Nephron progenitor cell (in vitro differentiated cells): ENCODE measurements at places on chromosomes 4 and X.

- no peak for DNase-seq
Observed at GRCh38 chrX:10783451-10783995, 163.1 kb upstream of the MID1 start.

DNA sequence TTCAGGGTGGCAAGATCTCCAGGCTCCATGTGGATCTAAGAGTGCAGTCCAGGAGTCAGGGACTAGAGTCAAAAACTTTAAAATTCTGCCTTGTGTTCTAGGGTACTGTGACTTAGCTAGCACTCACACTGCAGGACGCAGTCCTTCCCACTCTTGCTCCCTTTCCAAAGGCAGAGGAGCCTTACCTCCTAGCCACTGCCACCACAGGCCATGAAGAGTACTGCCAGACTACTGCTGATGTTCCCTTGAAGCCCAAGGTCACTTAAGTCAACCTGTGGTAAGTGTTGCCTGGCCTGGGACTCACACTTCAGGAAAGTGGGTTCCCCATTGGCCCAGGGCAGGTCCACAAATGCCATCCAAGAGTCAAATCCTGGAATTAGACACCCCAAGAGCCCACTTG is 632.2 kb downstream of the PCDH19 start:
- no peak for DNase-seq

GRCh38 chr4:140080883-140081282 is 73.1 kb downstream of the MAML3 start:
- no peak for DNase-seq

DNA sequence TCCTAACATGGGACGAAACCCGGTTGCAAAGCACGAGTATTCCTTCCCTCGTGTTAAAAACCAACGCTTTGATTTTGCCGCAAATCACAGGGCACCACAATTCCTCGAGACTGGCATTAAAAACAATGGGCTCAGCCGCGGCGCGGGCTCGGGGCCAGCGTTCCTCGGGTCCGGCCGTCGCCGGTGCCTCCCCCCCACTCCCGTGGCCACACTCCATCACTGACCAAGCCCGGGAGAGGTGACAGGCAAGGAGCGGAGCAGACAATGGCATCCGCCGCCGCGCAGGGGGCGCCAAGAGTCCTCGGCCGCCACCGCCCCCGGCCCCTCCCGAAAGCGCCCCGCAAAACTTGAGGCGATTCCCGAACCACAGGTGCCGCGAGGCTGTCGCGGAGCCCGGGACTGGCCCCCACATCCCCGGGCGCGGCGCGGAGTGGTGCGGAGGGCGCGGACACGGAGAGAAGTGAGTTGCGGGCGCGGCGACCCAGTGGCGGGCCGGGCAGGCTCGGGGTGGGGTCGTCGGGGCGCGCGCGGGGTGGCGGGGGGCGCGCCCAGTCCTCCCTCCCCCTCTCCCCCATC is 445 bp downstream of the AP1S2 start:
- peak; percentile 85 for DNase-seq

DNA sequence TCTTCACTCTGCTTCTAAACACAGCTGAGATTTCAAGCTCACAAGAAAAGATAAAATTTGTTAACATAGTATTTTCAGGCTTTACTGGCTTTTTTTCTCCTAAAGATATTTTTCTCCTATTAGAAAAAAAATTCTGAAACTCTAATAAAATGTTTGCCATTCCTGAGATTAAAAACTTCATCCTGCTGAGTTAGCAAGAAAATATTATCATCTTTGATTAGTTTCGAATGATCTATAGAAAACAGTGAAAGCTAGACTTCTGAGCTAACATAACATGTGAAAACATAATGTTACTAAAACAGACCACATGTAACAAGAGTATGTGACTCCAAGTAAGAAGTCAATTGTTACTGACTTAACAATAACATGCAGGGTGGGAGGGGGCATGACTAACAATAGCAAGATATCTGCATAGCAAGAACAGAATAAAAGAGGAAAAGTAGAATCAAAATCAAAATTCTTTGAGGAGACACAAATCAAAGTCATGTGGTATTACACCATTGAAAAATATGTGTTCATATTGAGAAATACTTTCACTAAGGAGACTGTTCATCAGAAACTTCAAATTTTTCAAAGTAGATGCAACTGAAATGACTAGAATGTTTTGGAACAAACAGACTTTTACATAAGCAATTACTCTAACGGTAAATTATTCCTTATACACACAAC is 14.5 kb downstream of the TBCK start:
- no peak for DNase-seq

DNA sequence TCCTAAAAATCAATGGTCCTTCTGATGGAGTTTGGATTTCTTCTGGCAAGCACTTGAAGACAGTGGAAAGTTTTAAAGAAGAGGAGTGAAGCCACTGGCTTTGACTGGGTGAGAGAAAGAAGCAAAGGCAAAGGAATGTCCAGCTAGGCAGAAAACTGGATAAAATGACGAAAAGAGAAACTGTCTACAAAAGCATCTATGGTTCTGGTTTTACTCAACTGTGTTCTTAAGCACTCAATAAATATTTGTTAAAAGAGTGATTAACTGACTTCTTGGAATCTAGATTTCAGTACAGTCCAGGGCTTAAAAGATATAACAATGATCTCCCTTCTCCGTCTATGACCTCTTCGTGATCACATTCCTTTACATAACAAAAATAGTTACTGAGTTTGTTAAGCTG is 52.4 kb downstream of the PACRGL start:
- no peak for DNase-seq

GRCh38 chrX:150236327-150236726 is 126.8 kb upstream of the MAMLD1 start:
- no peak for DNase-seq

- DNase-seq: no peak
Observed at GRCh38 chr4:150572704-150573504, 9.0 kb upstream of the MAB21L2 start.

DNA sequence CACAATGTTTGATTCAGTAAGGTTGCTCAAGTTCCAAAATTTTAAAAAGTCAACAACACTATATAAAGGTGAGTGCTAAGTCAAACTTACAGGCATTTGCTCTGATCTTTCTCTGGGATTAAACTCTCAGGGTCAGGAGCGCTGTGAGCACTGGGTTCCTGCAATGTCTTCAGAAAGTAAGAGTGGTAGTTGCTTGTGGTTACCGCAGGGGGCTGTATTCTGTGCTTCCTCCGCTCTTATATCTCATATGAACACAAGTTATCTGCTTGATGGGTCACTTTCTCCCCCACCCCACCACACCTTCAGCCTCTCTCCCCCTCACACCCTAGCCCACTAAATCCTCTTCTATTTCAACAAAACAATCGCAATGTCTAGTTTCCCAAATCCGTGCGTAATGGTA is 116.4 kb upstream of the IGSF1 start:
- DNase-seq: no peak

GRCh38 chrX:19630776-19631707 is 115.7 kb upstream of the MAP3K15 start:
- DNase-seq: peak; percentile 6

GRCh38 chrX:153925739-153926551 is at the start of gene ARHGAP4:
Gene ARHGAP4 (minus strand): TSS chrX:153926264. CDS start chrX:153926202, 62 bp downstream.
- DNase-seq: no peak

DNA sequence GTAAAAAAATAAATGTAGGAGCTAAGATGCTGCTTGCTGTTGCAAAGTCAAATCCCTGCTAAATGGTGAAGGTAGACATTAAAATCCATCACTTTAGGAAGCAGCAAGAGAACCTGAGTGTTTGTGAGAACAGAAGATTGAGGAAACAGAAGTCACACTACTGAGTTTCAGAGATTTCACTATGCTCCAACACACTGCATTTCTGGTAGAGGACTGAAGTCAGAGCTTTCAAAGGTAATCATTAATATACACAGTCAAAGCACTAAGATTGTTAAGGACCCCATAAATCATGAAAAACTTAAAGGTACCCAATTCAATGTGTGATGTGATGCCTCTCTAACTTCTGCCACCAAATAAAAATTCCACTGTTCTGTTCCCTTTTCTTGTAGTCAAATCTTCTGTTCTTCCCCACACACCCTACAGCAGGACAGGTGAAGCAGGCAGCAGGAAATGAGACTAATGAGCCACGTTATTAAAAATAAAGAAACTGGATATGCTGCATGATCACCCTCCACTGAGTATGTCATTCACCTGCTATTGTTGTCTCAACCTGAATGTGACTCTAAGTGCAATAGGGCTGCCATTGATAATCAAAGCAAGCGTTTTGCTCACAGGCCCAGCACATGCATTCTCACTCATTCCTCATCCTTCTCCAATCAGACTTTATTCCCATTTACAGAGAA is 28.9 kb upstream of the APELA start:
- no peak for DNase-seq

DNA sequence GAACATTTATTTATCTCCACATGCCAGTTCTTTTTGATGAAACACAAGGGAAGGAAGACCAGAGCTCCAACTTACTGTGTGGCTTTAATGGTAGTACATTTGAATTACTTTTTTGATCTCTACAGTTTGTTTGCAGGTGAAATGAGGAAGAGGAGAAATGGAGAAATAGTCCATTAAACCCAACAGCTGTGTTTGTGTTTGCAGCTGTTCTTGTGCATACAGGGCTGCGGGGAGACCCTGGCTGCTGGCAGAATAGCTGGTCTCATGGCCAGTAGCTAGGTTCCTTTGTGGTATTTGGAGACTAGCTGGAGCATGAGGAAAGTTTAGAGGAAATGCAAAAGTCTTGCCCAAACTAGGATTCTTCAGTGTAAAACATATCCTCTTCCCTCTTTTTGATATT is 374.8 kb downstream of the GPAT3 start:
- no peak for DNase-seq

- DNase-seq: no peak
Observed at GRCh38 chr4:145047151-145047550, 50.8 kb downstream of the ANAPC10 start.

DNA sequence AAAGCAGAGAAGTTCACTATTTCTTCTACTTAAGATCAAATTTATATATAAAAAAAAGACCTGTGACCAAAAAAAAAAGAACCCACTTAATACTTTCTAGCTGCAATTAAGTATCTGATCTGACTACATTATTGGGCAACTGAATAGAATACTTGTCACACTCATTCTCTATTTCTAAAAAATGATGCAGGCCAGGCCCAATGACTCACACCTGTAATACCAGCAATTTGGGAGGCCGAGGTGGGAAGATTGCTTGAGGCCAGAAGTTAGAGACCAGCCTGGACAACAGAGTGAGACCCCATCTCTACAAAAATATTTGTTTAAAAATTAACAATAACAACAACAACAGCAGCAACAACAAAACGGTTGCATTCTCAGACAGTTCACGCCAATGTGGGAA is 108.8 kb upstream of the BMP2K start:
- no peak for DNase-seq

GRCh38 chrX:110389570-110389969 is 30.9 kb downstream of the RTL9 start:
- no peak for DNase-seq

DNA sequence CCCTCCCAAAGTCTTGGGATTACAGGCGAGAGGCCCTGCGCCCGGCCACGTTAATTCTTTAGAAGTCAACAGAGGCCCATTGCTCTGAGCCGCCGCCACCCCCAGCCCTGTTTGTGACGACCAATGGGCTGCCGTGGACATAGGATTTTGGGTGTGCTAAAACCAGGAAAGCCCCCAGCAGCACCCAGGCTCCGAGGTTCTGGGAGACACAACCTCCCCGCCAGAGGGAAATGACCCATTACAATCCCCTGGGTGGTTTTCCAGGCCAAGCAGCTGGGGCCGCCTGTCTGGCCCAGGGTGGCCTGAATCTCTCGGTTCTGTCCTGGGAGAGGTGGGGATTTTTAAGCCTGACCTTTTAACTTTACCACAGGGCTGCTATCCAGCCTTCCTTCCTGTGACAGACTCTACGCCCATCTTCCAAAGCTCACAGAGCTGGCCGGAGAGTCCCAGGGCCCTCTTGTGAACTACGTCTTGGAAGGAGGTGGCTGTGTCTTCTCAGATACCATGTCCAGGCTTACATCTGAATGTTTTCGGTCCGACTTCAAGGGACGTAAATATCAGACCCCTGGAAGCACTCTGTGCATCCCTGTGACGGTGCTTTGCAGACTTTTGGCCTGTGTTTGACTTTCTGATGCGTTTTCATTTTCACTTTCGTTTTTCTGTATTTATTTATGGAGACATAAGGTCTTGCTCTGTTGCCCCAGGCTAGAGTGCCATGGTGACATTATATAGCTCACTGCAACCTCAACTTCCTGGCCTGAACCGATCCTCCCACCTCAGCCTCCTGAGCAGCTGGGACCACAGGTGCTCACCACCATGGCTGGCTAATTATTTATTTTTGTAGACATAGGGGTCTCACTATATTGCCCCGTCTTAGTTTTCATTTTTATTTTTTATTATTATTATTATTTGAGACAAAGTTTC is 36.0 kb downstream of the P2RY8 start:
- no peak for DNase-seq

DNA sequence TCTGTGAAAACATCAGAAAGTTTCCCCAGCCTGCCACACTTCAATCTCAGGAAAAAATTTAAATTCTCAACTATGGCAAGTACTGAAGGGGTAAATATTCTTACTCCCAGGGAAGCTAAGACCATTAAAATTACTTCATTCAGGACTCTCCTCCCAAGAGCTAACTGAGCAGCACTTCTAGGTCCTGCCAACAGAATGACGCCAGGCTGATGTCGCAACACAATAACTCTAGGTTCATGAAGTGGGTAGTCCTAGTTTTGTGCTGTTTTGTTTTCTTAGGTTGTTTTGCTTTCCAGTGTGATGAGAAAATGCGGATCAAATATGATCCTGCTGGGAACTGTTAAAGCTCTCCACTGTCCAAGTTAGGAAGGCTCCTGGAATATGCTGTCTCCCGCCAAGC is 180.0 kb downstream of the NKX6-1 start:
- no peak for DNase-seq

GRCh38 chrX:143435916-143436315 is 81.4 kb downstream of the SPANXN3 start:
- DNase-seq: no peak

DNA sequence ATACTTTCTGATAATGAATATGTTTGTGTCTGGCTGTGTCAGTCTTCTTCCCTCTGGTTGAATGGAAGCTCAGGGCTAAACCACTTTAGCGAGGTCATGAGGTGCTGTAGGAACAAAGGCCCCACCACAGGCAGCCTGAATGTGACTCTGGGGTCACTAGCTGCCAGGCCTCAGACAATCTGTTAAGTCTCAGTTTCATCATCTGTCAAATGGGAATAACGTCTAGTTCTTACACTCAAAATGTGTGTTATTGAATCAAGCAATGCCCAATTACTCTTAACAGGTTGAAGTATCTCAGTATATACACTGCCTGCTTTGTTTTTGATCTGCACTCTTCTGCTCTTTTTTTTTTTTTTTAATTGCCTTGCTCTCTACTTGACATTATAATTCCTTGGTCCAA is 148.6 kb downstream of the STK32B start:
- no peak for DNase-seq

GRCh38 chr4:10237131-10237530 is 120.5 kb upstream of the WDR1 start:
- no peak for DNase-seq
